ENCODE measurements at places on chromosomes 13 and 19.

DNA sequence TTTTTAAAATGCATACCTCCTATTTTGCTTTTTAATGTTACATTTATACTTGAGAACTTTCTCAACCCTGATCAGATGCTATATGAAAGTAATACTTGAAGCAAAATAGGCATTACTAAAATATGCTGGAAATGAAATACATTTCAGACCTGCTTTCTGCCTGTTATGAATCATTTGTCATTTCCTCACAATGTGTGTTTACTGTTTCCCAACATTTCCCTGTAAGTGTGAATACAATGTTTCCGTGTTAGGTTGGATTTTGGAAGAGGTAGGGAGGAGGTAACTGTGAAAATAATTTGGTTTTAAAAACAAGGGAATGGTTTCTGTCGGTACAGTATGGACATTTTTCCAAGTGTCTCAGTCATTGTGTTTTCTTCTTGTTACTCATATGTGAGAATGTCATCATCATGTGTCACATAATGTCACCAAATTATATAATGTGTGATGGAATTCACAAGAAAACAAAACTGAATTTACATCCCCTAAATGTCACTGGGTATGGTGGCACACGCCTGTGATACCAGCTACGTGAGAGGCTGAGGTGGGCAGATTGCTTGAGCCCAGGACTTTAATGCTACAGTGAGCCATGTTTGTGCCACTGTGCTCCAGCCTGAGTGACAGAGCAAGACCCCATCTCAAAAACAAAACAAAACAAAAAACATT is 43.0 kb downstream of the ZAR1L start:
- DNase-seq, result no peak

DNA sequence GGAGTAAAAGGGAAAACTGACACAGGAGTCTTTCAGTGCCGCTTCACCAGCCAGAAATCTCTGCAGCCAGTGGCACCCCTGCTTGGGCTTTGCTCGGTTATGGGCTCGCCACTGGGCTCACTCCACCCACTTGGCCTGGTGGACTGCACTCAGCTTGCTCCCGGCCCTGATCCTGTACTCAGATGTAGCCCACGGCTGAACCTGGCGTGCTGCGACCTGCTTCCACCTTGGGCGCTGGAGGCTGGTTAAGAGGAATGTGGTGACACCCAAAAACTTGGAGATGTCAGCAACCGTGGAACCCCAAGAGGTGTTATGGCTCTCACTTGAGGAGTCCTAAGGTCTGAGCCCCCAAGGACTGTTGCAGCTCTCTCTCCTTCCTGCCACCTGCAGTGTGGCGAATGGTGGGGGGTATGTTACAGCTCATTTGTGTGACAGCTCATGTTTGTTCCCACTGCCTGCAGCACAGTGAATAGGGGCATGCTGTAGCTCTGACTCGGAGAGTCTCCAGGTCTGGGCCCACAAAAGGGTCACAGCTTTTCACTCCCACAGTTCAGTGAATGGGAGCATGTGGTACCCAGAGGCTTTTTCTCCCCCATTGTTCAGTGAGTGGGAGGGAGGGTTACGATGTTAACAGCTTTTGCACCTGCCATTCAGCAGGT is 1124.5 kb upstream of the ATXN8OS start:
- DNase-seq, result no peak

GRCh38 chr19:4454747-4455718 is 2.6 kb downstream of the UBXN6 start:
- peak; percentile 94 for DNase-seq

- DNase-seq, result no peak
Observed at GRCh38 chr13:82341116-82341515, 1541.2 kb downstream of the SLITRK1 start.

DNA sequence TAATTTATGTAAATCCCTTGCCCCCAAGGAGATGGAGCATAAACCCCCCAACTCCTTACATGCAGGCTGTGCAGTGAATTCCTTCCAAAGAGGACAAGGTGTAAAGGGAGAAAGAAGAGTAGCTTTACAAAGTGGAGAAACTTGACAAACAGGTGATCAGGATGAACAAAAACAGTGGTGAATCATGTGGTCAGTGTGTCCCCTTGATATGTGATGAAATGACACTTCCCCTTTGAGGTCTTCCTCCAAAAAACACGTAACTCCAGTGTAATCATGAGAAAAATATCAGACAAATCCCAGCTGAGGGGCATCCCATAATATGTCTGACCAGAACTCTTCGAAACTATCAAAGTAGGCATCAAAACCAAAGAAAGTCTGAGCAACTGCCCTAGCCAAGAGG is 29.5 kb upstream of the AKT2 start:
- DNase-seq, result no peak

DNA sequence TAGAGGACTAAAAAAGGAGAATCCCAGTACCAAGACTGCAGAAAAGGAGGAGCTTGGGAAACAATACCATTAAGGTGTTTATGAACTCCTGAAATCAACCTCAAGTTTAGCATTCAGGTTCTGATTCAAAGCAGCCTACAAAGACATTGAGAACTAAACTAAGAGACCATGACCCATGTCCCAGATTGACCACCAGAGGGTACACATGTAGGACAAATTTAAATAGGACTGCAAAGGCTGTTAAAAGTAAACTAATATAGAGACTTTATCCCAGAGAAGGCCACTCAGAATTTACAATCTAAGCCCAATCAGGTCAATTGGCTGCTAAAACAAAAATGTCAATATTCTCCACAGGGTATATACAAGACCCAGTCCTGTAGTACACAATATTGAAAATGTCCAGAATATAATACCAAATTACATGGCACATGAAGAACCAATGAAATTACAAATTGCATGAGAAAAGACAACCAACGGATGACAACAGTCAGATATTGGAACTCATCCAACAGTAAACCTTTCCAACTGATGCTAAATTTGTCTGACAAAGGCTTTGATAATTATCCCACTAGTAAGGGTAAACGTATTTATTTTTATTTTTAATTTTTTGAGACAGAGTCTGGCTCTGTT is 682.4 kb downstream of the UQCRFS1 start:
- no peak for DNase-seq

- no peak for DNase-seq
Observed at GRCh38 chr19:1230783-1231489, 6.9 kb downstream of the CBARP start.

DNA sequence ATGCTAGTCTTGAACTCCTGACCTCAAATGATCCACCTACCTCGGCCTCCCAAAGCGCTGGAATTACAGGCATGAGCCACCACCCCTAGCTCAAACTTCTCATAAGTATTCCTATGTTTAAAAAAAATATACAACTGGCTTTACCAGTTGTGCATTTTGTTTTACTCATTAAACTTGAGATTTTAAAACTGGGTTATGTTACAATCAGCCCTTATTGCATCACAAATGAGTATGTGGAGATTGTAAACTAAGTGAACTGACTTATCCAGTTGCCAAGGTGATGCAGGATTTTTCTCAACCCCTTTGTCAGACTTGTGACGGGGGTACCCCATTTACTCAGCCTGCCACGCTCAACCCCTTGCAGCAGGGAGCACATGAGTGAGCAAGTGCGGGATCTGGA is 14.4 kb upstream of the GTF2F2 start:
- peak; percentile 20 for DNase-seq

- no peak for DNase-seq
Observed at GRCh38 chr13:76993021-76993420, 1.1 kb downstream of the CLN5 start.

DNA sequence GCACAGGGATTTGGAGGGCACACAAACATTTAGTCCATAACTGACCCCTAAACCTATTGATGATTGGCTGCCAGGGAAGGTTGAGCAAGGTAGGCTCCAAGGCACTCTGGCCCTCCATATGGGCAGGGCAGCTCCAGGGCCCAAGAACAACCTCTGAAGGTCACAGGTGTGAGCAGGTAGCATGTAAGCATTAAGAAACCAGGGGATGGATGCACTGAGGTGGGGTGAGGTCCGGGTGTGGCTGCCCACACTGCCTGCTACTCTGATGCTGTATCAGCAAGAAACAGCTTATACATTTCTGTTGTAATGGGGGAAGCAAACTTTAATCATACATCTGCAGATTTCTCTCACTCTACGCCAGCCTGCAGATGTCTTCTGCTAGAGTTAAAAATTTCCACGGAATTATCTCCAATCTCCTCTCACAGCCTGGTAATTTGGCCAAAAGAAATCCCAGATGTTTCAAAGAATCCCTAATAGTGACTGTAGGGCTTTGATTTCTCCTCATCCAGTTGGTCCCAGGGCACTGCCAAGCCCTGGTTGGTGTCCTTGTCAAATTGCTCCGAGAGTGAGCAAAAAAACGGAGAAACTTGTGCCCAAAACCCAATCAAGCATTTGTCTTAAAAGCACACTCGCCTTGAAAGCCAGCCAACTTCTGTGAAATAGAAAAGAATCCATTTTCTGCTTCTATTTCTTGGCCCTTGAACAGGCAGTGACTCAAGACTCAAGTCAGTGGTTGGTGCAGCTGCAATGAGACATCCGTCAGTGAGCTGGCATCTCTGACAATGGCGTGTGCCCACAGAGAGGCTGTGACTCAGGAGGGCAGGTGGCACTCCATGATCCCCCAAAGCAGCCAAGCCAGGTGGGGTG is 72.5 kb upstream of the MRI1 start:
- DNase-seq, result no peak

DNA sequence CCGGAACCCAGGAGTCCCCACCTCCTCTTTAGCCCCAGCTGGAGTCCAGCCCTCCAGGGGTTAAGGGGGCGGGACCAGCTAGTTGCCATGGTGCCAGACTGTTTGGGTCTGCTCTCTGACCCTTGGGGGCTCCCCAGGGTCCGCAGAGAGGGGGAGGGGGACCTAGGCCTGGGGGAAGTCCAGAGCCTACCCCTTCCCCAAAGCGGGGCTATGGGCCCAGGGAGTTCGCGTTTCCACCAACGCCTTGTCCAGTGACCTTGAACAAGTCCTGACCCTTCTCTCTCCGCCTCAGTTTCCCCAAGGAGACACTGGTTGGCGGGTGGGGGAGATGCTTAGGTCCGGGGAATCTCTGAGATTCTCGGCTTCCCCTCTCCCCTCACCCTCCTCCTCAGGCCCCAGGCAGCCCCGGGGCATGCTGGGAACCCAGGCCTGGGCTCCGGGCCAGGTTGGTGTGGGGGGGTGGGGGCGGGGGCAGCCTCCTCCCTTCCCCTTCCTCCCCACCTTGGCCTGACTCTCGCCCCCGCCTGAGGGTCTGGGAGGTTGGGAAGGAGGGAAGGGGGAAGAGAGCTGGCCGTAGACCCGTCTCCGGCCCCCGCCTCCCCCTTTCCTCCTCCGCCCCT is 2.6 kb upstream of the SPACA6 start:
- peak; percentile 95 for DNase-seq

- DNase-seq, result no peak
Observed at GRCh38 chr13:113291129-113291528, 5.9 kb upstream of the LAMP1 start.

DNA sequence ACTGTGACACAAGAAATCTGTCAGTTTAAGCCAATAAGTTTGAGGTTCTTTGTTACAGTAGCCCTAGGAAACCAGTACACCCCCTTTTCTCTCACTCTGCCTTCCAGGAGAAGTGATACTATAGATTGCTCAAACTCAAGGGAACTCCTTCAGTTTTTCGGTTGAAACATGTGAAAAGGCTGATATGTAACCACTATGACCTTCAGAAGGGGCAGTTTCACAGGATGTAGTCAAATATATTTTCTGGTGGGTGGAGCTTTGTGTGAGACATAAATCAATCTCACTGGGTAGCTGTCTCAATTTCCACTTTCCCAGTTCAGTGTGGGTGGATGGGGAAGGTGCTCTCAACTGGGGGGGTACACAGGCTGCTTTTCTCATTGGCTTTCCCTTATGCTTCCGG is 41.7 kb downstream of the HTR2A start:
- no peak for DNase-seq

- DNase-seq, result peak; percentile 84
Observed at GRCh38 chr19:51660975-51661600, 14.5 kb upstream of the SIGLEC14 start.

- no peak for DNase-seq
Observed at GRCh38 chr19:40639638-40639982, 38.4 kb downstream of the LTBP4 start.

DNA sequence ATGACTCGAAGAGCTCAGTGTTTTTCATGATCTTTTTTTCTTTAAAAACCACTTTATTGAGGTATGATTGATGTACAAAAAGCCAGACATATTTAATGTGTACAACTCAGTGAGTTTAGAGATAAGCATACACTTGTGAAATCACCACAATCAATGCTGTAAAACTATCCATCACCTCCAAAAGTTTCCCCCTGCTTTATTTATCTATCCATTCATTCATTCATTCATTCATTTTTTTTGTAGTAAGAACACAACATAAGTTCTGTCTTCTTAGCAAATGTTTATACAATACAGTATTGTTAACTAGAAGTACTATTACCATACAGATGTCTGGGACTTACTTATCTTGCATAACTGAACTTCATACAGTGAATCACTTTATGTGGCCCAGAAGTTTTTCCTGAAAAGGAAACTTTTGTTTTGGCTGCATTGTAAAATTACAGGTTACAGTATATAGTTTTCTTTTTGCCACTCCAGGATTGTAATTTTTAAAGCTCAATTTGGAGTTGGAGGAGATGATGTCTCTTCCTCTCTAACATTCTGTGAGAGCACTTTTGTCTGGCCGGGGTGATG is 6.7 kb downstream of the RAP2A start:
- DNase-seq, result no peak

DNA sequence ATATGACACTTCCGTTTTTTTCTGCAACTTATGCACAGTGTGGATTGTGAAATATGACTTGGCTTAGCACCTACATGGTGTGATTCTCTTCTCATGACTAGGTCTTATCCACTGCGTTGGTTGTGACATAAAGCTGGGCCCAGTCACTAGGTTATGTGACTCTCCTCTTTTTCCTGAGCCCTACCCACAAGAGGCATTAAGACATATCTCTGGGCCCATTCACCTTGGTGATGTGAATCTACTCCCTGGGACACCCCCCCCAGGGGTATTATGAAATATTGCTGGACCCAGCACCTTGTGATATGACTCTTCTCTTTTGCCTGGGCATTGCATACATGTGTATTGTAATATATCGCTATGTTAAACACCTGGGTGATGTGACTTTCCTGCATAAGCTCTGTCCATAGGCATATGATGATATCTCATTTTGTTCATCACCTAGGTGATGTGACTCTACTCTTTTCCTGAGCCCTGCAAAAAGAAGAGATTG is 85.8 kb upstream of the ZNF43 start:
- no peak for DNase-seq

DNA sequence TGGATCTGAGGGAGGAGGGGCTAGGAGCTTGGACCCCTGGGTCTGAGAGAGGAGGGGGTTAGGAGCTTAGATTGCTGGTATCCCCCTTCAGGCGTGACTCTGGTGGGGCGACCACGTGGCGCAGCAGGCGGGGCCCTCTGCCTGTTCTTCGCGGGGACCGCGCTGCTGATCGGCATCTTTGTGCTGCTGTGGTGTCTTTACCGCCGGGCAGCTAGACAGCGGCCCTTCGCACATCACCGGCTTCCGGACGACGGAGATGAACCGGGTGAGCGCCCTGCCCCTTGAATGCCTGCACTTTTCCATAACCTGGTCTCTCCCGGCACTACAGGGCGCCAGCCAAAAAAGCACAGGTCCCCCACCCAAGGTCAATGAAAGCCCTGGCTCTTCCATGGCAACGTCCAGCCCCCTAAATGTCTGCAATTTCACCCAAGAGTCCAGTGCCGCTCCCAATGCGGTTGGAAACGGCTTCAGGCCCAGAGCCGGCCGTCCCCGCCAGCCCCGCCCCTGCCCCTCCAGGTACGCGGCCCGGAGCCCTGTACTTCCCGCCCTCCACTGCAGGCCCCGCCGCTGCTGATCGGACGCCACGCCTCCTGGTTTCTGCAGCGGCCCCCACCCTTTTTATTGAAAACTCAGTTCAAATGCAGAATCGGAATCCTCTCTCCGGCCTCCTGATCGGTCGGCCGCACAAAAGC is 2.8 kb downstream of the GFY start:
- no peak for DNase-seq
